ENCODE measurements at places on chromosomes 1 and 21.

- no peak for DNase-seq
These were observed 405.7 kb upstream of the POU3F1 start for GRCh38 chr1:38452246-38452645.

DNA sequence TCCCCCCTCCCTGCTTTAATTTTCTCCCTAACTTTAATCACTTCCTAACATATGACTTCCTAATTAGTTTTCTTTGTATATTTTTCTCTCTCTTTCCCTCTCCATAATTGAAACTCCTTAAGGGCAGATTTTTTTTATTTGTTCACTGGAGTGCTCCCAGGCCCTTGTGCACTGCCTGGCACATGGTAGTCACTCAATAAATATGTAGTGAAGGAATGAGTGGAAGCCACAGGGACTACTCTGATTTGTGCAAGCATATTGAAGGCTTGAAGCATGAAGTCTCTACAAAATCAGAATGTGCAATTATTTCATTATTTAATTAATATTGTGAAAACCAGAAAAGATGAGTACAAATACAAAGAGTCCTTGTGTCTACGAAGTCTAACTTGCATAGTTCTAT lies 41.5 kb downstream of the SNX7 start:
- no peak for DNase-seq

DNA sequence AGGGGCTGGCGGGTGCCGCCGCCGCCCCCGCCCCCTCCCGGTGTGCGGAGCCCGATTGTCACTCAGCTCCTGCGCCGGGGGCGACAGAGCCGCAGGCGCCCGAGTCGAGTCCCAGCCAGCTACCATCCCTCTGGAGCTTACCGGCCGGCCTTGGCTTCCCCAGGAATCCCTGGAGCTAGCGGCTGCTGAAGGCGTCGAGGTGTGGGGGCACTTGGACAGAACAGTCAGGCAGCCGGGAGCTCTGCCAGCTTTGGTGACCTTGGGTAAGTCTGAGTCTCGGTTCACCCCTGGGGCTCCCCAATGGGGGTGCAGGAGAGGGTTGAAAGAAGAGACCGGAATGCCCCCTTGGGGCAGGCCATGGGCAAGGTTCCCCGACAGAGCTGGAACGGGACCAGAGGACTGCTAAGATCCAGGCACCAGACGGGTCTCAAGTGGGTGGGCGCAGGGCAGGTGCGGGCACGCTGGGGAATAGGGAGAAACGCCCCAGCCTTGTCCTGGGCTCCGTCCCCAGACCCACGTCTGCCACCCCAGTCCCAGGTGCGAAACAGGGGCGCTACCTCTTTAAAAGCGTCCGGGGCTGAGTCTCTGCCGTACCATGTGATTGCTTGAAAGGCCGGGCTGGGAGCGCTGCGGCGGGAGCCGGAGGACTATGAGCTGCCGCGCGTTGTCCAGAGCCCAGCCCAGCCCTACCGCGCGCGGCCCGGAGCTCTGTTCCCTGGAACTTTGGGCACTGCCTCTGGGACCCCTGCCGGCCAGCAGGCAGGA lies at the start of gene ADORA1:
Gene ADORA1, plus strand, starts transcription at position 61 of the 765 bp plus-strand sequence. CDS start 1,116 bp downstream, outside the sequence.
- no peak for DNase-seq

GRCh38 chr1:87759421-87760087 lies 430.9 kb downstream of the LMO4 start:
- DNase-seq, result no peak

DNA sequence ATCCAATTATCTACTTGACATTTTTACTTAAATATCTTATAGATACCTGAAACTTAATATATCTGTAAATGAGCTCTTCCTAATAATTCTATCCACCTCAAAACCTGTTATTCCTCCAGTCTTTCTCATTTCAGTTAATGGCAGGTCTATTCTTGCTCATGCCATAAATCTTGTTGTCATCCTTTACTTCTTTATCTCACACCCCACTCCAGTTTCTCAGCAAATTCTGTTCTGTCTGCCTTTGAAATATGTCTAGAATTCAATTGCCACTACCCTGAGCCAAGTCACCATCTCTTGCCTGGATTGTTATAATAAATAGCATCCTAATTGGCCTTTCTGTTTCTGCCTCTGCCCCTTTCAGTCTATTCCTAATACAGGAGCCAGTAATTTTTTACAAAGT lies 105.8 kb downstream of the MAN1A2 start:
- DNase-seq, result no peak

DNA sequence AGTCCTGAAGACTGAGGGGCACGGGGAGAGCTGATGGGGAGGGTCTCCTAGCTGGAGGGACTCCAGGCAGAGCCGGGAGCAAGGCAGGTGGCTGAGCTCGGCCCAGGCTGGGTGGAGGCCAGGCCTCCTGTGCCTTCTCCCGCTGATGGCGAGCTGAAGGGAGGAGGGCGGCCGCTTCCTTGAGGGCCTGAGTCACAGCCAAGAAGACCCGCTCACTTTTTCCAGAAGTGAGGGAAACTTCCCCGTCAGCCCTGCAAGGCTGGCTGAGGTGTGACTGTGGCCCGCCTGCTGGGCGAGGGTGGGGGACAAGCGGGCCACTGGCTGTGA lies 1.7 kb upstream of the VWA1 start:
- peak; percentile 48 for DNase-seq

DNA sequence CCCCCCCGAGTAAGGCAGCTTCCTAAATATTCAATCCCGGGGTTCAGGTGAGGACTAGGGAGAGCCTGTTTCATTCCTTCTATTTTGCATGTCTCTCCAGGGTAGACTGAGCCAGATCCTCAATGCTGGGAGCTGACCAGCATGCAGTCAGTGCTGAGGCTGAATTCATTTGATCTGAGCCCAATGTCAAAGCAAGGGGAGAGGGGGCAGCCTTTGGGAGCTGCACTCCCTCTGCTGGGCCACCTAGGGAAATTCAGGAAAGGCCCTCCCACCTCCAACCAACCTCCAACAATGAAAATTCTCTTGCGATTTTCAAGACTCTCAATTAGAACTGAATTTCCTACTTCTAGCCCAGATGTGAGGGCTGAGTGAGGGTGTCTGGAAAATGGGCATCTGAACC lies 371.2 kb downstream of the NPHP4 start:
- no peak for DNase-seq

- no peak for DNase-seq
These were observed 228.9 kb upstream of the ADGRL4 start for GRCh38 chr1:79235301-79236002.

GRCh38 chr1:169694304-169695075 lies 16.9 kb downstream of the SELL start:
- DNase-seq, result no peak

- no peak for DNase-seq
These were observed 174.2 kb downstream of the TNR start for GRCh38 chr1:175569117-175569743.

Data from stimulated activated CD4-positive, alpha-beta T cell treated with anti-CD3 and anti-CD28 coated beads, Interleukin-12 subunit alpha, Interleukin-12 subunit beta, amount 100 ng/mL, for 4 hours (primary cell).